ENCODE measurements at places on chromosomes 2 and 18.

DNA sequence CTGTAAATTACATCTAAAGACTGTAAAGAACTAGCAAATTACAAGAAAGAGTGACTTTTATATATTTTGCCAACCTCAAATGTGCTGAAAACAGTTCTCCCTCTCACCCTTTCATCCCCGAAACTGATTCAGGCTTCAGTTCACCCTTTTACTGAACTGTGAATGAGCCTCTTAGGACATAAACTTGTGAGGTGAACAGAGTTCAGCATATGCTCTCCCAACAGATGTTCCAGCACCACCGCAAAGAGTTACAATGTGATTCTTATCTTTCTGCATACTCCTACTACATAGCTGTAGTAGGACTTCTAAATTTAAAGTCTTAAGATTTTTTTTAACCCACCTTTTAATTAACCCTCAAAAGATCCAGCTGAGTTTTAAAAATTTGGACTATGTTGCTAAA lies 1.2 kb upstream of the ZCCHC2 start:
- no peak for DNase-seq

DNA sequence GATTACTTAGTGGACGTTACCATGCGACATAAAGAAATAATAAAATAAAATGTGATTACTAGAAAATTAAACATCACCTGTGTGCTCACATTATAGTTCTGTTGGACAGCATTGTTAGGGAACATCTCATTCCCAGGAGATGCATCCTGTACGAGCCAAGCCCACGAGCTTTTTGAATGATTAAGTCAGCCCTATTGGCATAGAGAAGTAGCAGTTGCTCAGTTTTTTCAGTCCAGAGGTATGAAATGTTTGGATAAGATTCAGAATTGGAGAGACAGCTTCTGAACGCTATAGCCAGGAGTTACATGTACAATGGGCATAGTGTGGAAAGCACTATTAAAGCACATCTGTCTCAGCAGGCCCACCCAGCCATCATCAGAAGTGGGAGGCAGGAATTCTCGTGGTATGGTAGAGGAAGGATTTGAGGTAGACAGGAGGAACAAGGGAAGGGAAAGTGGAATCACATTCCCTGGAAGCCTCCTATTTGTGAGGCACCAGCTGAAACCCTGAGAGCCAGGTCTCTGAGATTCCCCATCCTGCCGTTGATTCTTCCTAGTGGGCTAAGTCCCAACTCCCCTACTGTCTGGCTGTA lies 8.6 kb downstream of the SPATS2L start:
- no peak for DNase-seq

GRCh38 chr2:217741381-217741955 lies 261.3 kb downstream of the TNS1 start:
- DNase-seq, result no peak

GRCh38 chr2:207503234-207503633 lies 26.5 kb upstream of the CREB1 start:
- peak; percentile 62 for DNase-seq

DNA sequence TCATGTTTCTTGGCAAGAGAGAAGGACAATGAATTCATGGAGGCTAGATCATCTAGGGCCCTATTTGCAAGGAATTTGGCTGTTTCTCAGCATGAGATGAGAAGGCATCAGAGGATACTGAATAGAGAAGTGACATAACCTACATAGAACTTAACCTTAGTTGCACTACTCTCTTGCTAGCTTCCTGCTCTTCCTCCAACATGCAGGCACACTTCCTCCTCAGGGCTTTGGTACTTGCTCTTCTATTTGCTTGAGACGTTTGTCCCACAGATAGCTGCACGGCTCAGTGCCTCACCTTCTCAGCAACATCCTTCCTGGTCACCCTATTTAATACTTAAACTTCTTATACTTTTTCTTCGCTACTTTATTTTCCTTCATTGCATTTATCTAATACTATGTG lies 20.0 kb upstream of the LANCL1 start:
- DNase-seq, result no peak

GRCh38 chr2:161414042-161415033 lies 1.8 kb upstream of the TBR1 start:
- DNase-seq, result no peak

GRCh38 chr2:150133623-150134022 lies 353.8 kb downstream of the RND3 start:
- DNase-seq, result no peak

- DNase-seq, result no peak
Measured at GRCh38 chr18:35519148-35519899, 21.6 kb upstream of the INO80C start.

DNA sequence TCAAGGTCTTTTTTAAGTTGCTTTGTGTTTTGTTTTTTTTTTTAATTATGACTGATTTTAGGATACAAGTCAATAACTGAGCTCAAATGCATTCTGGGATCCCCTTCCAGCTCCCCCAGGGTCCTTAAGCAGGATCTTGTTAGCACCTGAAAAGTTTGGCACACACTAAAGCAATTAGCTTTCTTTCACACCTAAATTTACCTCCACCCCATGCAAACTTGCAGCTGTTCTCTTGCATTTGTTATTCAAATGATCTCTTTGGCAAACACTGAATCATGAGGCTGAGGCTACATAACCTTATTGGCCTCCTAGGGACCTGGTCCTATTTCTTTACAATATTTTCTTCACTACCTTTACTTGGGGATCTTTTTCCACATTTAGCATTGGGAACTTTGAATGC lies 2026.1 kb upstream of the CELF4 start:
- DNase-seq, result no peak

DNA sequence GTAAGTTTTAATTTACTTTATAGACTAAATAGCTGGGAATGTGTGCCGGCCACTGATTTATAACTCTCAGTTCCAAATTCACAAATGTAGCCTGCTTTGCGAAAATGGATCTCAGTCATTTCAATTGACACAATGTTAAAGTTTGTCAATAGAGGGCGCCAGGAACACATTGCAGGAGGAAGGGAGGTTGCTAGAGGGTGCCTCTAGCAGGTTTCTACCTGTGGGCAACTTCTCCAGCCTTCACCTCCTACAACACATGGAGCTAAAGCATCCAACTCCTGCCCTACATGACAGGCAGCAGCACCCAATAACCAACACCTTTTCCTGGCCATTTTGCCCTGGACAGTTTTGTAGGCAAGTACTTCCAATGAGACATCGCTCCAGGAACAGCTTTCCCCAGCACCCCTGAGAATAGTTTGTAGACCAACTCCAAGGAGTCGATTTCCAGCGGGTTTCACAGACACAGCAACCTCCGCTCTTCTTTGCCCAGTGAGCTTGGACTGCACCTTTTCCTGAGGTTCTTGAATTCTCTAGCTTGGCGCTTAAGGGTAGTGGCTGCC lies 784.8 kb upstream of the CDH2 start:
- DNase-seq, result no peak

- no peak for DNase-seq
Measured at GRCh38 chr2:186256540-186256939, 229.5 kb upstream of the ZC3H15 start.

DNA sequence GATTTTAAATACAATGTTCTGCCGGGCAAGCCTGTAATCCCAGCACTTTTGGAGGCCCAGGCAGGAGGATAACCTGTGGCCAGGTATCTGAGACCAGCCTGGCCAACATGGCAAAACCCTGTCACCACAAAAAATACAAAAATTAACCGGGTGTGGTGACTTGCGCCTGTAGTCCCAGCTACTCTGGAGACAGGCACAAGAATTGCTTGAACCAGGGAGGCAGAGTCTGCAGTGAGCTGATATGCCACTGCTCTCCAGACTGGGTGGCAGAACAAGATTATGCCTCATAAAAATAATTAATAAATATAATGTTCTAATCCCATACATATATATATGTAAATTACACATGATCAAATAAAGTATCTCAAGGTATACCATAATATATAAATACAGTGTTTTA lies 119.3 kb downstream of the C2orf74 start:
- no peak for DNase-seq

DNA sequence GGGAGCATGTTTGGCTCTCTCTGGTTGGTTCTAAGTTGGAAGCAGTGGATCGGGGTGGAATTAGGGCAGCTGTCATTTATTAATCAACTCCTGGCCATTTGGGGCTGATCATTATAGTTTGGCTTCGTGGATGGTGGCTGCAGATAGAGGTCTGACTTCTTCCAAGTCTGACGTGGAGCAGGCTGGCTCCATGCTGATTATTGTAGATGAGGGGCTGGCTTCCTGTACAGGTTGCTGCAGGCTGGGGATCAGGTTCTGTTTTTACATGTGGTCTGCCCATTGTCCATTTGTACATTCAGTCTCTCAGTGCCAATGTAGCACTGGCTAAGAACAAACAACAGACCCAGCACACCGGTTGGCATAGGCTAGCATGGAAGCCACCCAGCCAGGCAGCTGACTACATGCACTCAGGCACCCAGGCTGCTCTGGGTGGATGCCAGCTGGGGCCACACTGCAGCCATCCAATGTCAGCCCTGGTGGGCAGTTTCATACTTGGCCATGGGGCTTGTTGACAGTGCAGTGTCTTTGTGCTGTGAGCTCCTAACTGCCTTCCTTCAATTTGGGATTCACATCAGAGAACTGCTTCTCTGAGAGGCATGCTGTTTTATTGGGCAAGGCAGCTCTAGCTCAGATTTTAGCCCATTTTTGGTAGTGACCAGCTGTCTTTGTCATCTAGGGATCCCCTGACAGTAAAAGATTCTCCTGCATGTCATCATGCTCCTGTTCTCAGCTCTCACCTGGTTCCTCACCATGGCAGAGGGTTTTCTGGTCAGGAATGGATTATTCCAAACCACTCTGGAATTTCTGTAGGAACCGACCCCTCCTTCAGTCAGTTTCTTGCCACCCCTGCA lies 25.4 kb downstream of the NPAS2 start:
- DNase-seq, result no peak

DNA sequence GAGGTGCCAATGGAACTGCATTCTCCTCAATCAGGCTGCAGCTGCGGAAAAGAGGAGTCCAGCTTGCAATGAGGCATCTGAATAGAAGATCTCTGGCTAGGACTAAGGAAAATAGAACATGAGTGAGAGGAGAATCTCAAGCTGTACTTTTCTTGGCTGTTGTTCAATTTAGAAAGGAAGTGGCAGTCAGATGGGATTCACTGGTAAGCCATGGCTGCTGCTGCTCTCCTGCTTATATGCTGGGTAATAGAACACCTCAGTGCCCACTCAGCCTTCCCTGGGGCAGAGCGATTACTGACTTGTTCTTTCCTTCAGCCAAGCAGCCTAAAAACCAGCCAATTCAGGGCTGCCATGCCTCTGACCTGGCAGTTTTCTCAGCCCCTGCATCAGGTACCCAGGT lies 17.6 kb upstream of the CHST9 start:
- DNase-seq, result no peak

DNA sequence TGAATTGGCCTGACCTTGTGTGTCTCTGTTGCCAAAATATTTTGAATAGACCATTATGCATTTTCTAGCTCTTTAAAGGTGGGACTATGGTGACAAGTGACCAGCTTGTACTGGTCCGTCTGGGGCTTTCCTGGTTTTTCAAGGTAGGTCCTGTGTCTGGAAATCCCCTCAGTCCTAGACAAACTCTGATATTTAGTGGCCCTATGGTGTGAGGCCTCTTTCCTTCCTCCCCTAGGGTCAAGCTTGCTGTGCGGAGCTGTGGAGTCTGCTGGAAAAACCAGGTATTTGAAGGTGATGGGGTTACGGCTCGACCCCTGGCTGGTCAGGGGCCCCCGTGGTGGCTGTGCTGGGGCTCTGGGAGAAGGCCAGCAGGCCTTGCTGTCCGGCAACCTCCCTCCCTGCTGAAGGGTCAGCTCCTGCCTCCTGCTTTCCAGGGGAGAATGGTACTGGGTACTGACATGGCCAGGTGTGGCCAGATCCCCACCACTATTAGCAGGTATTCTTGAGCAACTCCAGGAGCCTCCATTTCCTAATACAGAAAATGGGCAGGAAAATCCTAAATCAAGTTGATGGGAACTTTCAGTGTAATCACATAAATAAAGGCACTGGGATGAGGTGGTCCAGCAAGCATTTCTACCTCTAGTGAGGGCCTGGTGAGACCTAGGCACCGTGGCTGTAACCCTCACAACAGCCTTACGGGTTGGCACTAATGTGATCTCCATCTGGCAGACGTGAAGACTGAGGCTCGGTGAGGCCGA lies 86.2 kb upstream of the HS6ST1 start:
- no peak for DNase-seq

DNA sequence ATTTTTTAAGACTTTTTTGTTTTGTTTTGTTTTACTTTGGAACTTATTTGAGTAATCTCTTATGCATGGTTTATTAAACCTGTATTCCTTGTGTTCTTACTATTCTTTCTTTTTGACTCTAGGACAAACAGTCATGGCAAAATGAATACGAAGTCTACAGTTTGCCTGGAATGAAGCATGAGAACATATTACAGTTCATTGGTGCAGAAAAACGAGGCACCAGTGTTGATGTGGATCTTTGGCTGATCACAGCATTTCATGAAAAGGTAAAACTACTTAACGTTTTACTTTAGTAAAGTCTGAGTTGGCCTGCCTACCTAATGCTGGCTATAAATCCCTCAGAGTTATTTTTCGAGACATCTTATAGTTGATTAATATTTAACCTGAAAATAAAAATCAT lies 72.3 kb downstream of the ACVR2A start:
- DNase-seq, result no peak

GRCh38 chr2:96143848-96144480 lies 1.3 kb downstream of the DUSP2 start:
- peak; percentile 36 for DNase-seq

GRCh38 chr2:223723954-223724411 lies 113.4 kb downstream of the AP1S3 start:
- no peak for DNase-seq

Measured in CD4-positive, alpha-beta T cell treated with Interleukin-15 for 1 hour (primary cell).